Left forelimb (tissue), 1 donor: ENCODE measurements at places on chromosomes 5 and 9.

- no peak for DNase-seq
Measured at GRCh38 chr5:156824800-156825199, 25.3 kb upstream of the PPP1R2B start.

DNA sequence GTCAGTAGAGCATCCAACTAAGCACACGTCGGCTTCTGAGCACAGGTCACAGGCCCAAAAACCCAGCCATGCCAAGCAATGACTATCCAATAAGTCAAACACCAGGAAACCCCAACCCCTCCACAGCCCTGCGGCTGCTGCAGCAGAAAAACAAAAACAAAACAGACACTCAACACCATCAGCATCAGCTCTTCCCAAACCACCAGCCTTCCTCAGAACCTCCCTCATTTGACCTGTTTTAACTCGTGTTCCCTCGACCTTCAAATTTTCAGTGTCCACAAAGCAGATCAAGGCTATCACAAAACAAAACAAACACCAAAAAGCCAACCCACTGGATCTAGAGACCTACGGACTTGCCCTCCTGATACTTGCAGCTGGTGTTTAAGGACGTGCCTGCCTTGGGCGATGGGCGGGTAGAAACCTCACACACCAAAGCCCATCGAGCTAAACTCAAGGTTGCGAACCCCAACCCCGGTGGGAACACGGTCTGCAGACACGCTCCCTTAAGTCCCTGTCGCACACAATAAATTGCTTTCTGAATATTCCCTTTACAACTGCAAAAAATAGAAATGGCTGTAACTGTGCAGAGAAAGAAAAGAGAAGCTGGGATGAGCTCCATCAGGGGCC lies 247.1 kb upstream of the ANKRD55 start:
- no peak for DNase-seq

GRCh38 chr5:1349246-1349645 lies 4.3 kb upstream of the CLPTM1L start:
- no peak for DNase-seq

DNA sequence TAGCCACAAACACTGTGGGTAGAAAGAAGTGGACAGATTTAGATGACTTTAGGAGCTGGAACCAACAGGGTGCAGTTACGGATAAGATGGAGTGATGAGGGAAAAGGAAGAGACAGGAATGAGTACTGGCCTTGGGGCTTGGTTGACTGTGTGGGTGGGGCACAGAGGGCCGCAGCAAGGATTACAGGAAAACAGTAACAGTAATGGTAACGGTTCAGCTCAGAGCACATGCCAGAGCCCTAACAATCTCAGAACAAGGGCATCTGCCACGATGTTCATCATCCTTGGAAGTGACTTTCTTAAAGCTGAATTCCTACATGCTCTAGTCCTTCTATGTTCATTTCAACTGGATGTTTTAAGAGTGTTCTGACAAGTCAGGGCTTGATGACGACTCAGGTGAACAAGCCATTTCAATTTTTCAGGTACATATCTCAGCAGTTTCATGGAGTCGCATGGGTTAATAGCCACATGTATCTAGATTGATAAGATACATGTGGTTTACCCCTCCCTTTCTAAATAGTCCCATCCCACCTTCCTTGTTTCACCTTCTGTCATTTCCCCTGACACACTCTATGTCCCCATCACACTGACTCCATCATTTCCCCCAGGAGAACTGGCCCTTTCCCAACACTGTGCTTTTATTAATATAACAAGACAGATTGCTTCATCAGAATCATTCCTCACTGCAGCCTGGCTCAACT lies 65.0 kb downstream of the CEMIP2 start:
- no peak for DNase-seq

GRCh38 chr5:27353540-27353939 lies 315.2 kb upstream of the CDH9 start:
- no peak for DNase-seq

DNA sequence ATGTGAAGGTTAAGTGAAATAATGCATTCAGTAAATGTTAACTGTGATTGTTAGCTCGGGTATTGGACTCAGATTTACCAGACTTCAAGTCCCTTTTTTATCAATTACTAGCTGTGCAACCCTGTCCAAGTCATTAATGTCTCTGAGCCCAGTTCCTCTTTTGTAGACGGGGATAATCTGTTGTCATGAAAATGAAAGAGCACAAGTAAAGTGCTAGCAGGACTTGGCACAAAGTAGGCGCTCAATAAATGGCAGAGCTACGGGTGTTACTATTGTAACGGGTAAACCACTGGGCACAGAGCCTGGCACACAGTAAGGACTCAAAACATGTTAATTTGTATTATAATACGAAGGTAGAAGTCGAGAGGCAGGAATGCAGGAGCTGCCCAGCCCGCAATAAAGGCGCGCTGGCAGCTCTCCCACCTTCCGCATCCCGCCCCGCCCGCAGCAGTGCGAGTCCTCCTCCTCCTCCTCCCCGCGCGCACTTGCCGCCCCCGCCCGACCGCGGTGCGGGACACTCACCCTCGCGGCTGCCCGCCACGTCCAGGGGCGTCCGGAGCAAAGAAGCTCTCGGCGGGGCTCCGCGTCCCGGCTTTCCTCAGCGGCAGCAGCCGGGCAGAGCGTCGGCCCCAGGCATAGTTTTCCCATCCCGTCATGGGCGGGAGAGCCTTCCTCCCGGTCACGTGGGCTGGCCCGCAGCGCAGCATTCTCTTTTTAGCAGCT lies at the start of gene C1QTNF2:
C1QTNF2 (minus strand) TSS at position 637 of the 723 bp plus-strand sequence. CDS start 15,615 bp downstream, outside the sequence.
- peak; percentile 87 for DNase-seq

- DNase-seq, result no peak
Measured at GRCh38 chr5:83026516-83026915, 50.7 kb downstream of the TMEM167A start.

- DNase-seq, result no peak
Measured at GRCh38 chr5:137651022-137651421, 84.9 kb downstream of the KLHL3 start.

DNA sequence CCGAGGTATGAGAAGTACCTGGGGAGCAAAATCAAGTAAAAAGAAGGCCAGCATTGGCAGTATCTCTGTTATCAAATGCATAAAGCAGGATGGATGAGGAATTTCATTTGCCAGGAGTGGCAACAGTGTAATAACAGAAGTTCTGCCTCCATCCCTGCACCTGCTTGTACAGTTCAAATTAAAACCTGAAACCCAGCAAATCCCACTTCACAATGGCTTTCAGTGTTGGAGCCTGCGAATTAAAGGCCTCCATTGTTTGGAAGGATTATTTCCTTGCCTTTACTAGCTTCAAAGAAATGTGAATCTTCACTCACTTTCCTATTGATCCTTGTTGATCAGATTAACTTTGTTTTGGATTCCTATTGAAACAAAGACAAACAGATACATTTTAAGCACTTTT lies 31.5 kb upstream of the IRX1 start:
- DNase-seq, result no peak

DNA sequence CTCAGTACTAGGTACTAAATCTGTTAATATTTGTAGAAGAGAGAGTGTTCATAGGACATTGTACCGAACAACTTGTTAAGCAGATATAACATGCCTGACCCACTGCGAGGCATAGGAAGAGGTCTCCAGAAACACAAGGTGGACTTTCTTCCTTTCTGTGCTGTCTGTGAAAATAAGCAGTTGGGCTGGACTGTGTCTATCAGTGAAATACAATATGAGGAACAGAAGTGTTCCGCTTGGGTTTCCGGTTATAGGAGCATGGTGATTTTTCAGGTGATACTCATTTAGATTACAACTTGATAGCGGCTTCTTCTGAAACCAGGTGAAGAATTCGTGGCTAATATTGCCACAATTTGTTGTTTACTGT lies 60.9 kb upstream of the TLR4 start:
- DNase-seq, result no peak

- peak; percentile 23 for DNase-seq
Measured at GRCh38 chr5:138962614-138963370, 87.7 kb upstream of the LRRTM2 start.
